ENCODE measurements at places on chromosomes 7 and 10.

GRCh38 chr10:83760142-83760541 is 379.2 kb upstream of the GHITM start:
- DNase-seq = no peak
- peaks cover 2% of the 10 kb centered on the region for H3K4me1 ChIP-seq
- no peak overlapping the region for H3K27ac ChIP-seq
- no peaks in the 10 kb centered on the region for H3K36me3 ChIP-seq
- no peak overlapping the region for H3K4me3 ChIP-seq

- H3K27ac ChIP-seq = no peak overlapping the region
- no peaks in the 10 kb centered on the region for H3K36me3 ChIP-seq
- no peak for DNase-seq
- H3K4me3 ChIP-seq = no peak overlapping the region
- H3K4me1 ChIP-seq = no peaks in the 10 kb centered on the region
Observed at GRCh38 chr7:38574086-38574485, 57.1 kb downstream of the AMPH start.

- H3K27ac ChIP-seq = no peak overlapping the region
- H3K27me3 ChIP-seq = no peaks in the 10 kb centered on the region
- no peak for DNase-seq
- no peaks in the 10 kb centered on the region for H3K36me3 ChIP-seq
- no peaks in the 10 kb centered on the region for H3K4me1 ChIP-seq
Observed at GRCh38 chr7:49596701-49597491, 176.5 kb upstream of the VWC2 start.

DNA sequence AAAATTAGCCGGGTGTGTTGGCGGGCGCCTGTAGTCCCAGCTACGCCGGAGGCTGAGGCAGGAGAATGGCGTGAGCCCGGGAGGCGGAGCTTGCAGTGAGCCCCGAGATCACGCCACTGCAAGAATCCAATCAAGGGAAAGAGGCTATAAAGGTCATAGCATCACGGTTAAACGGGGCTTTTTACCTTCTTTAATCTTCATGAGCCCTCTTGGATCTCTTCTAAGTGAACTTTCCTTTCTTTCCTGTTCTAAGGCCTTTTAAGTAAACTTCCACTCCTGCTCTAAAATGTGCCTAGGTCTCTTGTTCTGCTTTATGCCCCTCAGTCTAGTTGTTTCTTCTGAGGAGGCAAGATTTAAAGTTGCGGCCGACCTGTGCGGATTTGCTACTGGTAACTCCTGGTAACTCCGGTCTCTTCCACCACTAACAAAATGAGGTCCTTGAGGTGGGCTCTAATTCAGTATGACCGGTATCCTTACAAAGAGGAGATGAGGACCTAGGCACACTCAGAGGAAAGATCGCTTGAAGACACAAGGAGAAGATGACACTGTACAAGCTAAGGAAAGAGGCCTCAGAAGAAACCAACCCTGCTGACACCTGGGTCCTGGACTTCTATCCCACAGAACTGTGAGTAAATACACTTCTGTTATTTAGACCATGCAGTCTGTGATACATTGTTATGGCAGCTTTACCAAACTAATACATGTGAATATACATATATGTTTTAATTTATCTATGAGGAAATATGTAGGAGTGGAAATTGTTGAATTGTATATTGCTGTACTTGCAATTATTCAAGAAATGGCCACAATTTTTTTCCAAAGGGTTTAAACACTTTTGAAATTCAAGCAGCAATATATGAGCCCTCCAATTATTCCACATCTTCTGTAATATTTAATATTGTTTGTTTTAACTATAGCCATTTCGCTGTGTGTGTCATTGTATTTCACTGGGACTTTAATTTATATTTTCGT is 331.5 kb upstream of the CNTNAP2 start:
- no peak for DNase-seq
- no peak overlapping the region for H3K27ac ChIP-seq
- no peaks in the 10 kb centered on the region for H3K4me1 ChIP-seq
- no peak overlapping the region for H3K4me3 ChIP-seq
- no peaks in the 10 kb centered on the region for H3K36me3 ChIP-seq

DNA sequence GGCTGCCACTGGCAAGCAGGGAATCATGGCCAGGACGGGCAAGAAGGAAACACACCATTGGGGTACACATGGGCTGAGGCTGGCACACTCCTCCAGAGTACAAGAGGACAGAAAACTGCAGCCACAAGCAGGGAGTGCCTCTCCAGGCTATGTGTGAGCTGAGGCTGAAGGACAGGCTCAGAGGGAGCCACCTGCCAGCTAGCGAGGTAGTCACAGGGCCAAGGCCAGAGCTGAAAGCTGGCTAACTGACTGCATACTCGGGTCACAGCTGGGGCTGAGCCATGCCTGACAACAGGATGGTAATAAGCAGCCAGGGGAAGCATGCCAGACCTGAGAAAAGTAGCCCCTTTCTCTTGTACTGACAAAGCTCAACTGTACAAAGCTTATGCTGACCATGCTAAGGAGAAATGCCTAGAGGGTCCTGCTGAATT is 52.0 kb downstream of the KIF5B start:
- no peak for DNase-seq
- H3K4me1 ChIP-seq = peaks cover 5% of the 10 kb centered on the region
- no peak overlapping the region for H3K4me3 ChIP-seq
- H3K27me3 ChIP-seq = no peaks in the 10 kb centered on the region
- H3K36me3 ChIP-seq = no peaks in the 10 kb centered on the region

DNA sequence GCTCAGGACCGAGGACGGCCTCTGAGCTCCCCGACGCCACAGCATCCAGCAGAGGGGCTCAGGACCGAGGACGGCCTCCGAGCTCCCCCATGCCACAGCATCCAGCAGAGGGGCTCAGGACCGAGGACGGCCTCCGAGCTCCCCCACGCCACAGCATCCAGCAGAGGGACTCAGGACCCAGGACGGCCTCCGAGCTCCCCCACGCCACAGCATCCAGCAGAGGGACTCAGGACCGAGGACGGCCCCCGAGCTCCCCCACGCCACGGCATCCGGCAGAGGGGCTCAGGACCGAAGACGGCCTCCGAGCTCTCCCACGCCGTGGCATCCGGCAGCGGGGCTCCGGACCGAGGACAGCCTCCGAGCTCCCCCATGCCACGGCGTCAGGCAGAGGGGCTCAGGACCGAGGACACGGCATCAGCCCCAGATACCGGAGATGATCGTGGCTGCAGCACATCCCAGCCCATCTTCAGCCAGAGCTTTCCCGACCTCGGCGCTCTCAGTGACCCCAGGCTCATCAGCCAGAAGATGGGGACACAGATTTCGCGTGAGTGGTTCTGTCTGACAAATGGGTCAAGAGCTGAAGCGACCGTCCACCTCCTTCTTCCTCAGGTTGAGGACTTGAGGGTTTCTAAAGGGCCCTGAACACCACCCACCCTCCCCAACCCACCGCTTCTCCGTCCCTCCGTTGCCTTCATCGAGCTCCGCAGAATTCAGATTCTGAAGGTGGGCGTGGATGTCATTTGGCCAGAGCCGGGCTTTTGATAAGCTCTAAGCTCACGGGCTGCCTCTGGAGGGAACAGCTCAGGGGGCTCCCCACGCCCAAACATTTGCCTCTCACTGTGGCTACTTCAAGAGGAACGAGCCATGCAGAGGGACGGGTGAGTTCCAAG is 55.8 kb upstream of the DNAAF5 start:
- H3K36me3 ChIP-seq = no peaks in the 10 kb centered on the region
- H3K27ac ChIP-seq = no peak overlapping the region
- DNase-seq = no peak

DNA sequence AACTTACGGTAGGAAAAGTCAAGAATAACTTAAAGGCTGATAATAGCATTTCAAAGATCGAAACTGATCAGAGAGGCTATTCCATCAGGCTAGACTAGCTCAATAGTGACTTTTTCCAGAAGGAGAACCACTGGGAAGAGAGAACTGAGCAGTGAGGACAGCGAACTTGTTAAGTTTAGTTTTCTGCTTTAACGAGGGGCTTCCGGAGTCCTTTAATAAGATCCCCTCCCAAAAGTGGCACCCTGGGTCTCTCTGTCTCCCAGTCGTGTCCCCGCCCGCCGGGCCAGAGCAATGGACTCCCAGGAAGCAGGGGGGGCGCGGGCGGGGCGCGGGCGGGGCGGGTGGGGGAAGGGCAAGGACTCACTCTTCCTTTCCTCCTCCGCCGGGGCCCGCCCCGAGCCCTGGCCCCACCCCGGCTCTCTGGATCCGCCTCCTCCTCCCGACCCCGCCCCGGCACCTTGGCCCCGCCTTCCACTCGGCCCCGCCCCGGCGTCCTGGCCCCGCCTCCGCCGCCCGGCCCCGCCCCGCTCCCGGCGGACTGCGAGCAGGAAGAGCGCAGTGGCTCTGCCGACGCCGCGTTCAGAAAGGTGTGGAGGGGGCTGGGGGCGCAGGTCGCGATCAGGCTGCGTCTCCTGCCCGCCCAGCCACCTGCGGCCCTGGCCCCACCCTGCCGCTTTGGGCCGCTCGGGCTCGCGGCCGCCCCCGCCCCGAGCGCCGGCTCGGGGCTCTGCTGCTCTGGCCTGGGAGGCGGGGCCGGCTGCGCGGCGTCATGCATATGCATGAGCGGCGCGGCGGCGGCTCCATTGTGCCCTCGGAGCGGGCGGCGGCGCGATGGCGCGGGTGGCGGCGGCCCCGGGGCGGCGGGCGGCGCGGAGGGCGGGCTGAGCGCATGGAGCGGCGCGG is at the start of gene ZMIZ2:
ZMIZ2 (plus strand) TSS at position 803 of the 903 bp plus-strand sequence. CDS start 7,403 bp downstream, outside the sequence.
- no peak for DNase-seq
- H3K27me3 ChIP-seq = no peaks in the 10 kb centered on the region
- peak within 1 kb of the TSS; percentile 95 for H3K4me3 ChIP-seq
- H3K36me3 ChIP-seq = no peaks in the 10 kb centered on the region
- H3K4me1 ChIP-seq = peaks cover 5% of the 10 kb centered on the region

GRCh38 chr10:43623351-43623750 is 17.1 kb downstream of the ZNF485 start:
- no peak overlapping the region for H3K27ac ChIP-seq
- no peak overlapping the region for H3K4me3 ChIP-seq
- no peaks in the 10 kb centered on the region for H3K36me3 ChIP-seq
- H3K27me3 ChIP-seq = no peaks in the 10 kb centered on the region
- no peaks in the 10 kb centered on the region for H3K4me1 ChIP-seq
- no peak for DNase-seq

- H3K36me3 ChIP-seq = no peaks in the 10 kb centered on the region
- no peaks in the 10 kb centered on the region for H3K4me1 ChIP-seq
- H3K27me3 ChIP-seq = no peaks in the 10 kb centered on the region
- no peak overlapping the region for H3K27ac ChIP-seq
- DNase-seq = no peak
Observed at GRCh38 chr10:121949049-121949448, 21.2 kb upstream of the ATE1 start.

GRCh38 chr7:75640201-75640600 is 98.5 kb downstream of the HIP1 start:
- peak overlapping the region; percentile 60 for H3K27ac ChIP-seq
- H3K4me1 ChIP-seq = peaks cover 3% of the 10 kb centered on the region
- DNase-seq = no peak
- H3K27me3 ChIP-seq = no peaks in the 10 kb centered on the region

GRCh38 chr7:87505122-87505521 is 29.6 kb upstream of the ABCB4 start:
- H3K4me1 ChIP-seq = no peaks in the 10 kb centered on the region
- no peak overlapping the region for H3K4me3 ChIP-seq
- no peaks in the 10 kb centered on the region for H3K27me3 ChIP-seq
- no peaks in the 10 kb centered on the region for H3K36me3 ChIP-seq
- H3K27ac ChIP-seq = no peak overlapping the region

DNA sequence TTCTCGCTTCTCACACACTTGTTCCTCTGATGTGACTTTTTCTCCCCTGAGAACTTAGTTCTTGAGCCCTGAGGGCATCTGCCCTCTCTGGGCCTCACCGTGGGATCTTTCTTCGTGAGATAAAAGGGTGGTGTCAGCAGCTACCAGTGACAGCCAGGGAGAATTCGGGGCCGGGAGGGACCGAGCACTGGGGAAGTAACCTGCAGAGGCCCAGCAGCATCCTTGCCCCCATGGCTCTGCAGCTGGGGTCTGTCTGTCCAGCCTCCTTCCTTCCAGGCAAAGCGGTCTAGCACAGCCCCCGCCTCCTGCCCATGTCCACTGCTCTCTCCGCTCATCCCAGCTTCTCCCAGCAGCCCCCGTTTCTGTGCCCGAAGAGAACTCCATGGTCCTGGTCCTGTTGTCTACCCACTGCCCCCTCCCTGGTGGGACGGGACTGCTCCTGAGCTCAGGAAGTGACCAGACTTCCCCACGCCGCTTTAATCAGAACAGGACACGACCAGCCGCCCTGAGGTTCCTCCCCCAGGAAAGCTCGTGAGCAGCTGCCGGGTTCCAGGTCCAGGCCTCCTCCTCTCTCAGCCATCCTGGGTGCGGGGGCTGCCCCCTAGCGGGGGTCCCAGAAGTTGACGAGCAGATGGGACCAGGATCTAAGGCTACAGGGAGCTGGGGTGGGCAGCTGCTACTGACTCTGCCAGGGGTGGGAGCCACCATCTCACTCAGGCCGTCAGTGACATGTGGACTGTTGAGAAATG is 187.5 kb downstream of the WDR37 start:
- no peaks in the 10 kb centered on the region for H3K36me3 ChIP-seq
- no peak overlapping the region for H3K4me3 ChIP-seq
- no peak overlapping the region for H3K27ac ChIP-seq

DNA sequence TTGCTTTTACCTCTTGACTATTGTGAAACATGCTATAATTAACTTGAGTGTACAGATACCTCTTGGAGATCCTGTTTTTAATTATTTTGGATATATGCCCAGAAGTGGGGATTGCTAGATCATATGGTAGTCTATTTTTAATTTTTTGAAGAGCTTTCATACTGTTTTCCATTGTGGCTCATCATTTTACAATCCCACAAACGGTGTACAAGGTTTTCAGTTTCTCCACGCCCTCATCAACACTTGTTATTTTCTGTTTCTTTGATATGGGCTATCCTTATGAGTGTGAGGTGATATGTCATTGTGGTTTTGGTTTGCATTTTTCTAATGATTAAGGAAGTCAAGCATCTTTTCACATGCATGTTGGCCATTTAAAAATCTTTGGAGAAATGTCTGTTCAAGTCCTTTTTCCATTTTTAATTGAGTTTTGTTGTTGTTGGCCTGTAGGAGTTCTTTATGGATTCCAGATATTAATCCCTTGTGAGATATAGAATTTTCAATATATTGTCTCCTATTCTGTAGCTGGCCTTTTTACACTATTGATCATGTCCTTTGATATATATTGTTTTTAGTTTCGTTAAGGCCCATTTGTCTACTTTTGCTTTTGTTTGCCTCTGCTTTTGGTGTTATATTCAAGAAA is 7.5 kb downstream of the AGK start:
- H3K27ac ChIP-seq = no peak overlapping the region
- no peaks in the 10 kb centered on the region for H3K4me1 ChIP-seq
- H3K36me3 ChIP-seq = no peaks in the 10 kb centered on the region

- H3K27ac ChIP-seq = no peak overlapping the region
- no peak overlapping the region for H3K4me3 ChIP-seq
- H3K4me1 ChIP-seq = no peaks in the 10 kb centered on the region
- H3K27me3 ChIP-seq = no peaks in the 10 kb centered on the region
- no peak for DNase-seq
Observed at GRCh38 chr10:104844073-104844472, 203.0 kb downstream of the SORCS3 start.

- no peaks in the 10 kb centered on the region for H3K36me3 ChIP-seq
- H3K27ac ChIP-seq = no peak overlapping the region
- H3K4me1 ChIP-seq = no peaks in the 10 kb centered on the region
- no peaks in the 10 kb centered on the region for H3K27me3 ChIP-seq
Observed at GRCh38 chr10:104437226-104437625, 83.6 kb downstream of the CFAP58 start.

- DNase-seq = no peak
- no peak overlapping the region for H3K4me3 ChIP-seq
- H3K27ac ChIP-seq = no peak overlapping the region
- H3K36me3 ChIP-seq = no peaks in the 10 kb centered on the region
- no peaks in the 10 kb centered on the region for H3K27me3 ChIP-seq
Observed at GRCh38 chr10:53396876-53397275, 624.3 kb upstream of the MBL2 start.

Data from iPS DF 6.9 (cell line).